Left hindlimb (tissue), 1 donor: ENCODE measurements at places on chromosomes 3 and 15.

DNA sequence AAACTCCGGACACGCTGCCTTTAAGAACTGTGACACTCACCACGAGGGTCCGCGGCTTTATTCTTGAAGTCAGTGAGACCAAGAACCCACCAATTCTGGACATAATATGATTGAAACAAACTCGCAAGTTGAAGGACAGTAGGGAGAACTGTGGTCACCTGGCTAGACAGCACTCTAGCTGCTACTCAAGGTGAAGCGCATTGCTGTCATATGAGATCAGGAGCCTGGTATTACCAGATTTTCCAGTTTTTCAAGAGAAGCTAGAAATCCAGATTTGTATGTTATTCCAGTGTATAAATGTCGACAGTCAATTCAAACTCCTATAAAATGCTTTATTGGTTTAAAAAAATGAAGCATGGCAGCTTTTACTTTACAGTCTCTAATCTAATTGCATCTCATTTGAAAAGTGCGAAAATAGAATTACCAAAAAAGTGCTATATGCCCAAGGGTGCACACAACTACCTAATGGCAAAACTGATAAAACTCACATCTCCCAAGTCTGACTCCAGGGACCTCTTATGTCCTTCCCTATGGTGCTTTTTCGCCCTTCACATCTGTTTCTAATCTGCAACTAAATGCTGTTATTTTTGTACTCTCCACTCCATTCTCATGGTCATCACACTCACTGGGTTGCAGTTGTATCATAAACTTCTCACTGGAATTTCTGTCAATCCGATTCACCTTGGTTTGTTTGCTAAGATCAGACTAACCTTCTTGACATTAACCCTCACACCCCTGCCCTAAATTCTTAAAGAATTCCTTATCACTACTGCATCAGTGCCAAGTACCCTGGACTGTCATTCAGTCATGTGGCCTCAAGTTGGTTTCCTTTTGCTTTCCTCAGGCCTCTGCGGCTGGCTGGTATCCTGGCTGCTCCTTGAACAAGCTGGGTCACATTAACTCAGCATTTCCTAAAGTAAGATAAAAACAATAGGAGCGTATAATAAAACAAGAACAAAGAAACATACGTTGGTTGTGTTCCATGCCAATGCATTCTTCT, 31.5 kb upstream of the ARHGEF26 start:
- no peak for DNase-seq

- peak; percentile 78 for DNase-seq
Observed at GRCh38 chr15:75843678-75844581, 683 bp downstream of the UBE2Q2 start.

DNA sequence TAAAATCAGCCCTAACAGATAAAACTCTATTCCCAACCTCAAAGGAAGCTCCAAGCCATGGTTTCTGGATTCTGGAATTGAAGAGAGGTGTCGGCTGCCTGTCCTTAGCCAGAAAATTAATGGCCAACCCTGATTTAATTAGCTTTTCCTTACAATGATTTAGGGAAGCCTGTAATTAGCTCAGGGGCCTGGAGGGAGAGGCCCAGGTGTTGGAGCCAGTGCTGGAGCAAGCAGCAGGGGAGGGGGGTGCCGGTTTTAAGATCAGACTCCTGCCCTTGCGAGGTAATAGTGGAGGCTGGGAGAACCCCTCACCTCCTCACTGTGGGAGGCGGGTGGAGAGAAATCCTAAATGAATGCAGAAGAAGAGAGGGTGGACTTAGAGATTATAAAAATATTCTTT, 14.7 kb upstream of the ATP2B2 start:
- no peak for DNase-seq

DNA sequence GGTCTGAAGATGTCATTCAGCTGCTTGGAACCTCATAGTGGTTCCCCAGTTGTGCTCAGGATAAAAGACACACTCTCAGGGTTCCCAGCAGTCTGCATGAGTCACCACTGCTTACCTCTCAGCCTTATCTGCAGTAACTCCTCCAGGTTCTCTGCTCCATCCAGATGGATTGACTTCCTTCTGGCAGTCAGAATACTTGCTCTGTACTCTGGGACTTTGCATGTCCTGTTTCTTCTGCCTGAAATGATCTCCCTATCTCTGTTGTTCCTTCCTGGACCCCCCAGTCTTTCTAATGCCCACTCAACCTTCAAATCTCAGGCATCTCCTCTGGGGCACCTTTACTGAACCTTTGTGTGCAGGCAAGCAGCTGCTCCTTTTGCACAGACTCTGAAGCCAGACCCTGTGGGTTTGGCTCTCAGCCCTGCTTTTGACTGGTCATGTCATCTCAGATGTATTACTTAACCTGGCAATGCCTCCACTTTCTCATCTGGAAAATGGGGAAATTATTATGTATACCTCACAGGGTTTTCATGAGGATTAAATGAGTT, 38.4 kb downstream of the ITPR1 start:
- no peak for DNase-seq

DNA sequence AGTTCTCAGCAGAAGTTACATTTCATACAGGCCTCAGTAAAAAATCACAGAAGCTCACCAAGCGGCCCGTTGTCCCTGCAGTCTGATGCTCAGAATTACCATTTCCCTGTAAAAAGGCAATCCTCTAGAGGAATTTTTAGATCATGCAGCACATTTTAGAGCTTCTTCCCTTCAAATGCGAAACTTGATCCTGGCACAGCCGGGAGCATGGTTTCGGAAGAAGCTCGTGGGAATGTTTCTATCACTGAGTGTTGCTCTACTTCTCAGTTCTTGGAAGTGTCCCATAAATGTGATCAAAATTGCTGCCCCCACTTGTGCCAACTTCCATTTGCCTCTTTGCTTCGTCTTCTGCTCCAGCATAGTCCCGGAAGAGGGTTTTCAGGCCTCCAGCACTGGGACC, 3.8 kb upstream of the H1-8 start:
- DNase-seq = no peak

- DNase-seq = no peak
Observed at GRCh38 chr15:49178497-49178896, 8.4 kb downstream of the GALK2 start.

GRCh38 chr3:186162221-186162620, 53.3 kb upstream of the ETV5 start:
- no peak for DNase-seq

GRCh38 chr3:175571096-175571495, 712.0 kb downstream of the NAALADL2 start:
- DNase-seq = no peak

DNA sequence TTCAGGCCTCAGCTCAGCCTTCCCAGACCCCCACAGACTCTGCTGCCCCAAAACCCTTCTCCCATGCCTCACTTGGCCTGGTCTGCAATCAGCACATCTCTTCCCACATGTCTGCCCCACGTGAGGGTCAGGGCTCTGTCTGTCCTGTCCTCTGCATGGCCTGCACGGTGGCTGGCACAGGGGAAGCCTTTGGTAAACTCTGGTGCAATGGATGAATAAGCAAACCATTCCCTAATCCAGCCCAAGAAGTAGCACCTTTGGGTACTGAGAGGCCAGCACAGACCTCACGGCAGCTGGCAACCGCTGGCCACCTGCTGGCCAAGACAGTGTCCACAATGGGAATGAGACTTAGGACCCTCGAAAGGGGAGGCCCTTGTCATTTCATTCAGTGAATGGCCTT, 27.7 kb downstream of the ABTB1 start:
- DNase-seq = peak; percentile 16

DNA sequence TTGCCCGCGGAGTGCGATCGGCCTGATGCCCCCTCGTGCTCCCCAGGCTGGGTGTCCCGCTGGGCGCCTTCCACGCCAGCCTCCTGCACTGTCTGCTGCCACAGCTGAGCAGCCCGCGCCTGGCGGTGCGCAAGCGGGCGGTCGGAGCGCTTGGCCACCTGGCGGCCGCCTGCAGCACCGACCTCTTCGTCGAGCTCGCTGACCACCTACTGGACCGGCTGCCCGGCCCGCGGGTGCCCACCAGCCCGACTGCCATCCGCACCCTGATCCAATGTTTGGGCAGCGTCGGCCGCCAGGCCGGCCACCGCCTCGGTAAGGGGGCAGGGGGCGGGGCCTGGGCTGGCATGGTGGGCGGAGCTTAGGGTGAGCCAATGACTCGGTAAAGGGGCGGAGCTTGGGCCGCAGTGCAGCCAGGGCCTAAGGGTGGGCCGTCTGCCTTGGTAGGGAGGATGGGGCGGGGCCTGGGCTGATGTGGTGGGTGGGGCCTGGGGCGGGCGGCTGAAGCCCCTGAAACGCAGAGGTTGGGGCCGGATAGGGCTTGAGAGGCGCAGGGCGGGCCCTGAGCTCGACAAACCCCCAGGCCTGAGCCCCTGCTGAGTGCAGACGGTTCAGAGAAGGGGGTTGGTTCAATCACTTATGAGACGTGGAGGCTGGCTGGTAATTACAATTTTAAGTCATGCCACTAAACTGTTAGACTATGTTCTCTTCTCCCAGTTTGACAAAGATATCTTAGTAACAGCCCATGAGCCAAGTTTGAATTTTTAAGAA, 13.7 kb downstream of the CAND2 start:
- peak; percentile 96 for DNase-seq

DNA sequence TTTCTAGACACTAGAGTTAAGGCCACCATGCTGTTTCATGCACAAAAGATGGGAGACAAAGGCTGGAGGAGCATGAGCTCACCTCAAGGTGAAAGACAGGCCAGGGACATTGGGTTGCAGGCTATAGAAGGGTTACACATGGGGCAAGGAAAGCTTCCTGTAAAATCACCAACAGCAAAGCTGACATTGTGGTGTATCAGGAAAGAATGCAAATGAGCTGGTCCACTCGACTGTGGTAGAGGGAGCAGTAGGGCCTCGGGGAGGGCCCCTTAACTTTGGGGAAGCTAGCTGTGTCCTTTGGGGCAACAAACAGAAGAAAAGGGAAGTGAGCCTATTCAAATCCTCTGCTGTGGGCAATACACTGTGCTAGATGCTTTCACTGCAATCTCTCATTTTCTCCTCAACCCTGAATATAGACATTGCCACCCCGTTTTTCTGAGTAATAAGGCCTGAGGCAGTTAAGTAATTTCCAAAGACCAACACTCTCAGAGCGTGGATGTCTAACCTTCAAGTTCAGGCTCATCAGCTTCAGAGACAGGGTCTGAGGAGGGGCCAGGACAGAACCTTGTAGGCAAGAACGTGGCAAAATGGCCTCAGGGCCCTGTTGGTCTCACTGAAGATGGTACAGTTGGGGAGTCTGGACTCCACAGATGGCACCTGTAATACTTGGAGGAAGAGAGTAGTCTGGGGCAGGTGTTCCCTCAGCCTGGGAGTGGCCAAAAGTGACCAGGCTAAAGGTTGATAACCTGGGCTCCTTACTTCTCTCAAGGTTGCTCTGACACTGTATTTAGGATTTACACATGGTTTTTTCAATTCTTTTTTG, 24.1 kb downstream of the CX3CR1 start:
- DNase-seq = no peak

GRCh38 chr15:74320352-74321247, 46.8 kb downstream of the CYP11A1 start:
- peak; percentile 73 for DNase-seq
